ENCODE measurements at places on chromosomes 5 and 9.
A peak's percentile ranks its signal among the peaks of the same experiment; 100 is the strongest.

GRCh38 chr9:111663301-111663823 lies 2.0 kb downstream of the GNG10 start:
- no peak for DNase-seq

- DNase-seq: no peak
Measured at GRCh38 chr5:1156754-1157460, 44.5 kb upstream of the SLC6A19 start.

DNA sequence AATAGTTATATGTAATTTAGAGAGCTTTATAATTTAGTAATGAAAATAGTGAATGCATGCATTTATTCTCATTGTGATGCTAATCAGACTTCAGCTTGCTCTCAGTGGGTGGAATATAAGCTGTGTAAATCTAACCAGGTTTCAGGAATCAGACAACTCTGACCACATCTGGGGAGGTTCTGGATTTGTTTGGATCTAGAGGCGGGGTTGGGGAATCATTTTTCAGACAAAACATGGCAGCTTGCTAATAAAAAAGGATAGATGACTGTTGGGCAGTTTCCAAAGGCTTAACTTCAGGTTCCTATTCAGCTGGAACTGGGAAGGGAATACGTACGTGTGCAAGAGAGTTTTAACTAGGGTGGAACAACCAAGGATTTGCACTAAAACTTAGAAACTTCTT lies 43.2 kb upstream of the MAMDC2 start:
- DNase-seq: no peak

GRCh38 chr5:96966801-96967200 lies 30.9 kb downstream of the LNPEP start:
- no peak for DNase-seq

- DNase-seq: no peak
Measured at GRCh38 chr9:14445946-14446345, 132.0 kb upstream of the NFIB start.

DNA sequence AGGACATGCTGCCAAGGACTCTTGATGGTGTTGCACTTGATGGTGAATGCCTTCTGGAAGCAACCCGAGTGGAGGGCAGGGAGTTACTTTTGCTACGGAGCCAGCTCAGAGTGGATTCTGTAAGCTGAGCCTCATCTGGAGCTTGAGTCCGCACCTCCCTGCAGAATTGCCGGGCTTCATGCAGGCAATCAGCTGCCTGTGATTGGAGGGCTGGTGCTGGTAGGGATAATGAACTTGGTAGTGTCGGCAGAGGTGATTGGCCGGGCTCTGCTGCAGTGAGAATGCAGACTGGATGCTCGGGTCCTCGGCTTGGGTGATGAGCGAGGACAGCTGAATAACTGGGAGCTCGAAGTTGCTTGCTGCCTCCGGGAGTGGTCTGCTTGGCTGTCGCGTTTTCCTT lies 23.1 kb downstream of the SLC25A25 start:
- peak; percentile 90 for DNase-seq

DNA sequence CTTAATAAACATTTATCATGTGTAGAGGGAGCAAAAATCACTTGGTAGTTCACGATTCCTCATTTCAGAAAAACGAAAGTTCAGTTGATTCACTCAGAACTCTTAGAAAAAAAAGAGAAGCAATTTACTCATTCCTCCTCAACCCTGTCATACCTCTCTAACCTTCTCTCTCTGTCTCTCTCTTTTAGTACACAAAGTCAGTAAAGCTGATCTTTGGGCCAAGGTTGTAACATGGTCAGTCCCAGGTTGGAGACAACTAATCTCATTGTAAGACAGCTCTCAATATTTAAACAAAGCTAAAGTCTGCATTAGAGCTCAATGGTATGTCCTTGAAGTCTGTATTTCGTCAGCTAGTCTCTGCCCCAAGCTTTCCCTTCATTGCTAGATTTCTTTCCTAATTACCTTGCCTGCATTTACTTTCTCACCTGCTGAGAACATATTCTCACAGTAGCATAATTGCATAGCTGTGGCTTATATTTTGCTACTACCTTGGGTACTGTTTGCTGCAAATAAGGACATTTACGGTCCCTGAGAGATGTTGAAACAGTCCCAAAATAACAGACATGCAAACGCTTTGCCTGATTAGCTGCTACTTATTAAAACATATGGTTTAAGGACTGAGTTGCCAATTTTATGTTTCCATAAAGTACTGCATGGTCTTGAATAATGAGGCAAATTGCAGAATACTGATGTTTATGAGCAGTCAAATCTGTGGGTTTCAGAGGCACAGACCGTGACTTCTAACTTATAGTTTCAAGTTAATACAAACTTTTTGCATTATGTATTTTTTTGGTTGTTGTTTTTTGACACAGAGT lies 138.3 kb downstream of the GPBP1 start:
- DNase-seq: no peak

All from choroid plexus epithelial cell (primary cell).